HL-60 (cell line): ENCODE measurements at places on chromosomes 1 and 21.

DNA sequence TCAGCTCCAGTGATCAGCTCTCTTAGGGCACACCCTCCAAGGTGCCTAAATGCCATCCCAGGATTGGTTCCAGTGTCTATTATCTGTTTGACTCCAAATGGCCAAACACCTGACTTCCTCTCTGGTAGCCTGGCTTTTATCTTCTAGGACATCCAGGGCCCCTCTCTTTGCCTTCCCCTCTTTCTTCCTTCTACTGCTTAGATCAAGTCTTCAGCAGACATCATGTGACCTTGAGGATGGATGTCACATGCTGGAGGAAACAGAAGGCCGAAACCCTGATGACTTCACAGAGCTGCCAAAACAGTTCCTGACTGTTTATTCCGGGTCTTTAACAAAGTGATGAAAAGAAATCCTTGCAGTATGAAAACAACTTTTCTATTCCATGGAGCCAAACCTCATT, 24.4 kb upstream of the WDR26 start:
- peak; percentile 8 for DNase-seq

- DNase-seq, result no peak
Measured at GRCh38 chr1:93814795-93815340, 64.1 kb downstream of the DNTTIP2 start.

GRCh38 chr1:82161700-82162141, 361.0 kb downstream of the ADGRL2 start:
- no peak for DNase-seq

GRCh38 chr1:93692451-93692861, 10.8 kb upstream of the BCAR3 start:
- no peak for DNase-seq

DNA sequence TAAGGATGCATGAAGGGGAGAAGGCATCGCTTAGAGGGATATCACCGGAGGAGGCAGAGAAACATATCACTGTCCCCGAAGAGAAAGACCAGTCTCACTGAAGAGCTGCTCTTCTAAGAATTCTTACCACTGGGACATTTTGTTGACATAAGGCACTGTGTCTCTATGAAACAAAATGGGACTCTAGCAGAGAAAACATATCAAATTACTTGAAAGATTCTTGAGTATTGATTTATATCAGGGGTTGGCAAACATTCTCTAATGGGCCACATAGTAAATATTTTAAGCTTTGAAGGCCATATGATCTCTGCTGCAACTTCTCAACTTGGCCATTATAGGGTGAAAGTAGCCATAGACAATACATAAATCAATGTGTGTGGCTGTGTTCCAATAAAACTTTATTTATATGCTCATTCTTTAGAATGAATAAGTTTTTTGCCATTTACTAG, 41.0 kb upstream of the GREM2 start:
- DNase-seq, result no peak

- no peak for DNase-seq
Measured at GRCh38 chr1:200062143-200062542, 34.6 kb downstream of the NR5A2 start.

GRCh38 chr21:15164273-15164672, 99.5 kb upstream of the NRIP1 start:
- DNase-seq, result no peak

- no peak for DNase-seq
Measured at GRCh38 chr1:221408117-221408803, 333.6 kb downstream of the DUSP10 start.
